ENCODE measurements at places on chromosomes 6 and 20. TPM values are rescaled to one million over a fixed set of nuclear protein-coding genes. Genes with fewer than 3 reads are reported as not detected.

GRCh38 chr6:146297815-146298214, 245.8 kb upstream of the RAB32 start:
- no peak for DNase-seq
- H3K36me3 ChIP-seq: no peaks in the 10 kb centered on the region
- H3K4me1 ChIP-seq: no peaks in the 10 kb centered on the region
- H3K4me3 ChIP-seq: no peak overlapping the region
- no peaks in the 10 kb centered on the region for H3K27me3 ChIP-seq

DNA sequence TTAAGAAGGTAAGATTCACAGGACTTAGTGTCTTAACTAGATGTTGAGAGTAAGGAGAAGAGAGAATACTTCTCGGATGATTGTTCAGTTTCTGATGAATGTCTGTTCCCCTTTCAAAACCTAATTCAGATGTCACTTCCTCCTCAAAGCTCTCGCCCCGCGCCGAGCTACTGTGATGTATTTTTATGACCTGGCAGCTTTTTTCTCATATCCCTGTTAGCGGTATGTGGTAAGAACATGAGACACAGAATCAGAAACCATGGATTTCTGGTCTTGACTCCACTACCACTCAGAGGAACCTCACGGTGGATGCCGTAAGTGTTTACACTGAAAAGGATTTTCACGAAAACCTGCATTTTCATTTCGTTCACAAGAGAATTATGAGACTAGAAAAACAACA, 48.4 kb downstream of the CEP43 start:
- peaks cover 27% of the 10 kb centered on the region for H3K4me1 ChIP-seq
- H3K4me3 ChIP-seq: peak overlapping the region; percentile 9
- H3K36me3 ChIP-seq: peaks cover 12% of the 10 kb centered on the region
- DNase-seq: no peak
- H3K27me3 ChIP-seq: no peaks in the 10 kb centered on the region

GRCh38 chr6:149080511-149080910, 237.0 kb upstream of the TAB2 start:
- H3K36me3 ChIP-seq: peaks cover 14% of the 10 kb centered on the region
- no peaks in the 10 kb centered on the region for H3K27me3 ChIP-seq
- H3K4me3 ChIP-seq: no peak overlapping the region
- H3K27ac ChIP-seq: no peak overlapping the region
- no peak for DNase-seq
- H3K4me1 ChIP-seq: peaks cover 86% of the 10 kb centered on the region

GRCh38 chr20:62557999-62558408, 82.2 kb upstream of the GATA5 start:
- peaks cover 5% of the 10 kb centered on the region for H3K27me3 ChIP-seq
- no peak overlapping the region for H3K27ac ChIP-seq
- H3K4me1 ChIP-seq: no peaks in the 10 kb centered on the region
- no peaks in the 10 kb centered on the region for H3K36me3 ChIP-seq

DNA sequence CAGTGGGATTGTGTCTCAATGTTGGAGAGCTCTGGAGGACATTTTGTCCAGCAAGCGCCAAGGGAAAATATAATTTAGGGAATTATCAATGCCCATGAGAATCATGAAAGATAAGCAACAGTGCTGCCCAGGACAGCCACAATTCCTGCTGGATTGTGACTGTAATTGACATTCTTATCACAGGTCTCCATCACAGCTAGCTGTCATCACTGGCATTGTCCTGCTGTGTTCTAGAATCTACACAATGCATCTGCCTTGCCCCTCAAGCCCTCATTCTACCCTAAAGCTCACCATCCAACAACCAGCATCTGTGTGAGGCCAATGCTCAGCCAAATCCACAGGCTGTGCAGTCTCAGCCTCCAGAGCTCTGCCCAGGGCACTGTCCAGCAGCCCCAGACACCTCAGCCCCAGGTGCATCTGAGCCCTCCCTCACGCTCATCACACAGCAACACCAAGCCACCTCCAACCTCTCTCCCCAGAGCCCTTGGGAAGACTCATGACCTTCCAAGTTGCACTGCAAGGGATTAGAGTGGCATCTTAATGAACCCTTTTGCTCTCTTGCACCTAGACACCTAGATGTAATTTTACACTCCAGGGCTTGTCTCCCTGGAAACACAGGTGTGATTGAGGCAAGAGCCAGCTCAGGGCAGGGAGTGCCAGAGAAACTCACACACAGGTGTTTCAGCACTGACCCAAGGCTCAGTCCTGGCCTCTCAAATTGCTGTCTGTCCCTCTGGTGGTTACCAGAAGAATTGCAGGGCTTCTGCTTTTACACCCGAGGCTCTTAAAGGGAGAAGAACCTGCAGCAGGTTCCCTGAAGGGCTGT, 85.2 kb upstream of the PHACTR3 start:
- H3K4me1 ChIP-seq: no peaks in the 10 kb centered on the region
- no peak overlapping the region for H3K4me3 ChIP-seq
- DNase-seq: no peak

The TRIM15 gene
- total RNA-seq: 0.41 TPM

All from activated T-helper 2 cell treated with anti-CD3 and anti-CD28 coated beads, Interferon-gamma antibody, Interleukin-2, Interleukin-4, amounts not matched to agents 10 μg/mL and 5 μg/mL and 100 μg/mL, durations not matched to agents 14 hours and 24 hours and 36 hours (primary cell).